Stimulated activated CD8-positive, alpha-beta memory T cell treated with anti-CD3 and anti-CD28 coated beads, Interleukin-2, amount 100 ng/mL, for 48 hours (primary cell): ENCODE measurements at places on chromosomes 2 and 18.

DNA sequence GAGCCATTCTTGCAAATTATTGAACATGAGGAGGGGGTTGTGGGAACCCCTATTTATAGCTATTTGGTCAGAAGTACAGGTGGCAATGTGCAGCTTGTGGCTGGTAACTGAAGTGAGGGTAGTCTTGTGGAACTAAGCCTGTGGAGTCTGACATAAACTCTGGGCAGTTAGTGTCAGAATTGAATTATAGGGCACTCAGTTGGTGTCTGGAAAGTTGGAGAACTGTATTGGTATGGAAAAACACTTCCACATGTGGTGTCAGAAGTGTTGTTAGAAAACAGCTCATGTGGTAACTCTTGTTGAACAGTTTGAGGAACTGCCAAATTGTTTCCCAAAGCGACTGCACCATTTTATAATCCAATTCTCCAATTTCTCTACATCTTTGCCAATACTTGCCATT is 7.5 kb downstream of the RALBP1 start:
- DNase-seq = no peak

DNA sequence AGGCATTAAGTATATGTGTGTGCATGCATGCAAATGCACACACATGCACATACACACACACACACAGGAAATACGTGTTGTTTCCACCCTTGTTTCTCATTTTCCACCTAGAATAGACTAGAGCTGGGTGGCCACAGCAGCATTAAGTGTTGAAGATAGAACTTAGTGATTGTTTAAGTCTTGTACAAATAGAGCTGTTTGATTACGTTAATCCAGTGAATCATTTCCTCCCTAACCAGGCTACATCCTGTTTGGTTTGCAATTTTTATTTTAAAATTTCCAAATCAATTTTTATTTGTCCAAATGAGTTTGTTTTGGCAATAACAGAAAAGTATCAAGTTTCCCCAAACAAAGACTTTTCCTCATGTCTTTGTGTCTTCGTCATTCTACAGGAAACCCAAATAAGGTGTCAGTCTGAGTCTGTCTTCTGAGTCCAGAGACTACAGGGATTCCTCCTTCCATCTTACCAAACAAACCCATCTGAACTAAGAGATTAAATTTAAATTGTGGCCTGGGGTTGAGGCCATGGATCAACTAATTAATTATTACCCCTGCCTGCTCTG is 74.6 kb upstream of the GALNT5 start:
- no peak for DNase-seq

DNA sequence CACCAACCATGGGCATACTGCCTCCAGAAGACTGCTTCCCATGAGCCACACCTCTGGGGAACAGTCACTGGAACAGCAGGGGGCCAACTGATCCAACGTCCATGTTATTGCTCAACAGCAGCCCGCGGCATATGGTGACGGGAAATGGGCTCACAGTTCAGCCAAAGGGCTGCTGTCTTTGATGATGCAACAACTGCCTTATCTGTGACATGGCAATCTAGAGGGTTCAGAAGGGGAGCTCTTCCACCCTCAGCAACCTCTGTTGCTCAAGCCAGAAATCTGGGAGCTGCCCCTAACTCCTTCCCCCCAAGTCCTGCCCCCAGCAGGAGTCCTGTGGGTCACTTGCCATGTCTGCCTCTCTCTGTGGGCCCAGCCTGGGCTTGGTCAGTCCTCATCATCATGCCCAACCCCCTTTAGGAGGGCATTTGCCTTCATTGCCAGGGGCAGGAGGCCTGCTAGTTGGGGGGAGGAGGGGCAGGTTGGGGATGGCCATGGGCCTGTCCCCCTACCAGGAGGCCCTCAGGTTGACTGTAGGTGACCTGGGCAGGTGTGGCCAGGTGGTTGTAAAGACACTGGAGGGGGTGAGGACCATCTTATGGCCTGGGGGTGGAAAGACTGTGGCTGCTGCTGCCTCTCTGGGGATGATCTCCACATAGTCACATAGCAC is 212.9 kb downstream of the CYP26B1 start:
- no peak for DNase-seq

- peak; percentile 15 for DNase-seq
Measured at GRCh38 chr2:170770008-170770605, at the start of gene ERICH2. TSS of gene ERICH2 (plus strand) at chr2:170770378. CDS start at chr2:170770682, 304 bp downstream.

- DNase-seq = no peak
Measured at GRCh38 chr2:173891315-173892037, 73.7 kb downstream of the SP3 start.

- DNase-seq = no peak
Measured at GRCh38 chr2:82748653-82749052, 1710.4 kb downstream of the SUCLG1 start.

DNA sequence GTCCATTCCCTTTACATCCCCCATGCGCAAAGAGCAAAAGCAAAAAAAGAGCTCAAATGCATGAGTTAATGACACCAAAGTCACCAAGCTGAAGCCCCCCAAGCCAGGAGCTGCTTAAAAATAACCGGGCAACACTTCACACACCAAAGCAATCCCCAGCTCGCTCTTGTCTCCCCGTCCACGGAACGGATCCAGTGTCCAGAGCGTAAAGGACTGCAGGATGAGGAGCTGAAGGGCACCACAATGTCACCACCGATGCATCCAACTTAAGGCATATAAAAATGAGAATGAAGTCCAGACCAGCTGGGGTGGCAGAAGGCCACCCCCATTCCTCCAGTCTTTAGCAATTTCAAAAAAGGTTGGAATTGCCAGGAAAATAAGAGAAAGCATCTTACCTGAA is 8.7 kb downstream of the SMAD7 start:
- DNase-seq = no peak

DNA sequence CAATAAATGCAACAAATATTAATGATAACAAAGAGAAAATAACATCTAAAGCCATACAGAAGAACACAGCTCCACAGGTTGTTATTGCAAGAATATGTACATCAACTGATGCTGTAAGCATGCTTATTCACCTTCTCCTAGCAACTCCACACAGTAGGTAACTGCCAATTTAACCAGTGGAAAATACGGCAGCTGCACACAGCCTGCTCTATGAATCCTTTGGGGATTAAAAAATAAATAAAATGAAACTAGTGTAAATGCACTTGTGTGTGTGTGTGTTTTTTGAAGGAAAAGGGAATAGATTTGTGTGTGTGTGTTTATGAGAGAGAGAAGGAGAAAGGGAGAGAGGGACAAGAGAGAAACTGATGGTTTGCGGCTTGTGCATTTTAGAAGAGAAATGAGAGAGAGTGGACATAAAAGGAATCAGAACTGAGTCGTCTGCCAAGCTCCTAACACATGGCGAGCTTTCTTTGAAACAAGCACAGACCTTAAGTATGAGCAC is 96.2 kb upstream of the PDE1A start:
- no peak for DNase-seq

DNA sequence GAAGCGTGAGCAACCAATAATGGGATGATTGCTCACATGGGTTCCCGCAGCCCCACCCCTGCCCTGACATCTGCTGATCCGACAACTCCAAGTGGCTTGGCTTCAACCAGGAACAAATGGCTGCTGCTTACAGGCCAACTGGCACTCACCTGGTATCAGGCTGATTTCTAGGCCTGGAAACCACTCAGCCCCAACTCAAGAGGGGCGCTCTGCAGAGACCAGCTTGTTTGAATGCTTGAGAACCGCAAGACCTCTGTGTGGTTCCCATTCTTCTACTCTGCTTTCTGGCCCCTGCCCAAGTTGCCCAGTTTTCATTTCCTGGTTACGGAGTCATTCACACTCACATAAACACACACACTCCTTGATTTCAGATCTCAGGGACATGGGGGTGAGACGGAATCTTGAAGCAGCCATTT is 52.0 kb downstream of the TNP1 start:
- DNase-seq = no peak

- DNase-seq = no peak
Measured at GRCh38 chr2:120825370-120826259, 89.9 kb downstream of the GLI2 start.

DNA sequence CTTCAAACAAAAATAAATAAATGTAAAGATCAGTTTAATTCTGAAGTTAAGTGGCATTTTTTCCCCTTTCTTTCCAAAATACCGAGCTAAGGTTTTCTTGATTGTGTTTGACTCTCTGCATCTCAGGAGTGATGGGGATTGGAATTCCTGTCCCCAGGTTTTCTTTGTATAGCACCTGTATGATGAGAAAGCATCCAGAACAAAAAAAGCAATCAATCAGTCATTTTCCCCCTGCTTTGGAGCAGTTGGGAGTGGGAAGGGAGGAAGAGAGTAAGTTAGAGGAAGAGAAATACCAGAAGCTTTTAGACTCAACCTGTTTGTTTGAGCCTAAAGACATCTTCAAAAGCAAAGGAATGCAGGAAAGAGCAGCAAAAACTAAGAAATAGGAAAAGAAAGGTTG is 88.5 kb downstream of the RIF1 start:
- no peak for DNase-seq

- no peak for DNase-seq
Measured at GRCh38 chr2:10362898-10363454, 60.3 kb downstream of the HPCAL1 start.

DNA sequence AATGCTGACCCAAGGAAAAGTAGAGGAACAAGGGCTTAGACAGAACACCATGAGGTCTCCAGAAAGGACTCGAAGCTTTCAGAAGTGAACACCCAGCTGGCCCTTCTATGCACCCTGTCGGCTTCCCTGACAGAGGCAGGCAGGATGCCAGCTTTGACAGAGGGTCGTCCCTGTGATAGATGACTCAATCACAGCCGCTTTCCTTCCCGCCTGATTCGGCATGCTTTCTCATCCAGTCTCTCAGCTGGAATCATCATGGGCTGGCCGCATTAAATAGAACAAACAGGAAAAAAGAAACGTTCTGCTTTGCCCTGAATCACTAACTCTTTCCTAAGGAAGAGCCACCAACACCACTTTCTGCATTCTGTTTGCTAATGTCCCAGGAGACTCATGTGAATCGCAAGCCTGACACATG is 140.3 kb upstream of the RAB12 start:
- DNase-seq = no peak

DNA sequence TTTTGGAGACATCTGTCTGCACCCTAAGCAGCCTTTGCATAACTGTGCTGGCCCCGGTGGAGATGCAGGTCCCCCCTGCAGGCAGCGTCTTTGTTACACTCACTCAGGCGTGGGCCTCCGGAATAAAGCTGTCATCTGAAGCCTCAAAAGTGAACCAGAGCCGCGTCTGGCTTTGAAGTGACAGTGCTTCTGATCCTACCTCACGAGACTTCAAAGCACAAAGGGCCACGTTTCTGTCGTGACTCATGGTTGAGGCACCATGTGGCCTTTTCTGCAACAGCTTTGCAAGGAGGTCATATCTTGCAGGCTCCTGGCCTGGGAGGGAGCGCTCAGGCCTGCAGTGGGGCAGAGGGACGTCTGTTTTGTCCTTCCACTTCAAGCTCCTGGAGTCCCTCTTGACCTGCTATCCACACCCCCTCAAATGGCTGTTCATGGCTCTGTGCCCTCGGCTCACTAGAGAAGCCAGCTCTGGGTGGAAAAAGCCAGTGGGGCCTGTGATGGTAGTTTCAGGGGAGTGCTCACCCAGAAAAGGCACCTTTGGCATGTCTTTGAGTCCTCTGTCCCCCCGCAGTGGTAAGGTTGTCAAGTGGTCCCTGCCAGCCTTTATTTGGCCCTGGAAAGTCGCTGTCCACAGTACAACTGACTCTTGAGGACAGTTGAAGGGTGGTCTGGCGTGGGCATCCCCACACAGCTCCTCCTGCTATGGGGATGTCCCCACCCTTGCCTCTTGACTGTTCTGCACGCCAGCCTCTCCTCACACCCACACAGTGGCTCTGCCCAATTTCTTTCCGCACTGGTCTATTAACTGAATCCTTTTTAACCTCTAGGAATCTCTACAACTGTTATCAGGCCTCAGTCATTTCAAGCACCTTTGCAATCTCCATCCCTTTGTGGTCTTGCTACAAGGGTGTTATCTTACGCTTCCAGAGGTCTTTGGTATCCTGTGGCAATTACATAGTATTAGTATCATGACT is 19.3 kb downstream of the GPR55 start:
- DNase-seq = peak; percentile 82

GRCh38 chr2:238838786-238839327 is 9.0 kb upstream of the TWIST2 start:
- no peak for DNase-seq

DNA sequence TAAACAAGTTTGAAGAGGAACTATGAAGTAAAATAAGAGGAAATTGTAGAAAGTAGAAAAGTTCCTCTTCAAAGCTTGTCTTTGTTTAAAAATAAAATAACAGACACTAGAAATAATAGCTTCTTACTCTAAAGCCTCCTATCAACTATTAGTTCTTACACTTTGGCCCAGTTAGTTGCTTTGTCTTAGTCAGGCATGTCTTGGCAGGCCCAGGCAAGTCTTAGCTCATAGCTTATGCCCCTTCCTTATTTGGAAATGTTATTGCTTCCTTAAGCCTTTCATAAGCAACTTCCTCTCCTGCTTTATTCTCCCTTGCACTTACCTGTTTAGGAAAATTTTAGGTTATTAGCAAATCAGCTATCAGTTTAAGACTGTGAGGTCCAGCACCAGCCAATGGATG is 950.6 kb upstream of the LRATD1 start:
- DNase-seq = no peak

GRCh38 chr18:4878480-4878879 is 318.6 kb downstream of the AKAIN1 start:
- no peak for DNase-seq

DNA sequence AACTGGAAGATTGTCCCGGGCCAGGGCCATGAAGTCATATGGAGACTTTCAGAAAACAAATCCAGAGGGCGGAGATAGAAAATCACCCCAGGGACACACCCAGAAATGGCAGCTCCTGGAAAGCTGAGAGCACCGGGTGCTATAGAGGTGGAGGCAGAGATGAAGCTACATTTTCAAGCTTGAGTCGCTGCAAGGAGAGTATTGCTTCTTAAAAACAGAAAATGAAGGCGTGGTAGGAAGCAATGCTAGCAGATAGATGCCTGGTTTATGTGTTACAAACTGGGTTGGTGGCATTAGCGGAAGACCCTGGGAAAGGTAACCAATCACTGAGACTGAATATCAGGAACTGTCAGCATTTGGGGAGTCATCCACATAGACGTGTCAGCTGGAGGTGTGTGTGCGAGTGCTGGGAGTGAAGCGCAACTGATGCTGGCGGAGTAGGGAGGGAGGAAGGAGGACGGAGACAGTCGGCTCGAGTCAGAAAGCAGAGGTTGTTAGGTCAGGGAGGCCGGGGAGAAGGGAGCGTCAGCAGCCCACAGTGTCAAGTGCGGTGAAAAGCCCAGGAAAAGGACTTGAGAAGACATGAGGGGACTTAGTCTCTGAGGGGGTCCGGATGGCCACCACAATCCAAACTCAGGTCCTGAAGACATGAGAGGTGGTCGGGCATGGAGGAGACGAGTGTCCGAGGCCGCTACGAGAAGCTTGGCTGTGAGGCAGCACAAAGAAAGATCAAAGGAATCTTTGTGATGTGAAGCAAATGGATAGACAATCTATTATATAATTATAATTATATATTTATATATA is 45.4 kb downstream of the C18orf63 start:
- no peak for DNase-seq

DNA sequence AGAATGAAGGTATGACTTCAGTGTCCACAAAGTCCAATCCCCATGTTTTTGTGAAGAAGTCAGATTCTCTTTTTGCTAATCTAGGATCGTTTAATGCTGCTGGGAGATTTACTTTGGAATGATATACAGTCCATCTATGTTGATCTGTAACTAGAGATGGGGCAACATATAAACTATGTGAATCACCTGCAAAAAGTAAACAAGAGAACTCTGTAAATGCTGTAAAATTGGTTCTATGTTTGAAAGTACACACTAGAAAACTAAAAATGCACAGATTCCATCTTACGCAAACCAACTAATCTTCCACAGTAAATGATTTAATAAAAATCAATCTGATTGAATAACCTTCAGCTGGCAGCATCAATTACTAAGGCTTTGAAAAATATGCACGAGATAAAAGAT is 37.5 kb downstream of the VPS54 start:
- no peak for DNase-seq
